ENCODE measurements at places on chromosomes 4 and X.

- no peak for DNase-seq
Observed at GRCh38 chrX:121103381-121103780, 56.0 kb downstream of the GLUD2 start.

DNA sequence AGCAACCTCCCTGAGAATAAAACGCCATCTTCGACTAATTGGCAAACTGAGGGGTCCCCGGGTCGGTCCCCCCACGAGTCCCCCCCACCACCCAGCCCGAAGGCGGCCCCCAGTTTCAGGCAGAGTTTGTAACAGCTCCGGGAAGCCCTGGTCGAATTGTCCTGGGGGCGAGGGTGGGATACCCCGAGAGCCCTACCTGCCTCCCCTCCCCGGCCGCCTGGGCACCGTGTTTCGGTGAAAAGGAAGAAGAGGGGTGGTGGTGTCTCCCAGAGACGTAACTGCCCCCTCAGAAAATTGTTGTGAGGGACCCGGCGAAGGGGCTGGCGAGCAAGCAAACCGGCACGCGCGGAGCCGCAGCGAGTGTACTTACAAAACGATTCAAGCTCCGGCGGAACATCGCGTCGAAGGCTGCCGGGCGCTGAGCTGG, 1.2 kb downstream of the ATP11C start:
- no peak for DNase-seq

DNA sequence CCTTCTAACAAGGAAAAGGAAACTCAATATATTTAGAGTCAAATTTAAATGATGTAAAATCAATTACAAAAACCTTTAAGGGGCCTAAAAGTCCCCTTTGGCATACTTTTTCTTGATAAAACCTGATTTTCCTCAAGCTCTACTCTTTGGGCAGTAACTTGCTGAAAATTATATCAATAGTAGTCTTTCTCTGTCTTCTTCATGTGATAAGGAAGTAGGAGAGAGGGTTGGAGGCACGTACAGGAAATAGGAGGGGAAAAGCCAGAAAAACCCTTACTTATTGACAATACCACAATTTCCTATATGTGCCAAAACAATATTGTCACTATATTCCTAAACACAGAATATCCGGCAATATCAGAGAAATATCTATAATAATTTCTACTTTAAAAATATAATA, 9.6 kb downstream of the RHOH start:
- no peak for DNase-seq

GRCh38 chr4:63524764-63525163, 884.5 kb downstream of the TECRL start:
- no peak for DNase-seq

DNA sequence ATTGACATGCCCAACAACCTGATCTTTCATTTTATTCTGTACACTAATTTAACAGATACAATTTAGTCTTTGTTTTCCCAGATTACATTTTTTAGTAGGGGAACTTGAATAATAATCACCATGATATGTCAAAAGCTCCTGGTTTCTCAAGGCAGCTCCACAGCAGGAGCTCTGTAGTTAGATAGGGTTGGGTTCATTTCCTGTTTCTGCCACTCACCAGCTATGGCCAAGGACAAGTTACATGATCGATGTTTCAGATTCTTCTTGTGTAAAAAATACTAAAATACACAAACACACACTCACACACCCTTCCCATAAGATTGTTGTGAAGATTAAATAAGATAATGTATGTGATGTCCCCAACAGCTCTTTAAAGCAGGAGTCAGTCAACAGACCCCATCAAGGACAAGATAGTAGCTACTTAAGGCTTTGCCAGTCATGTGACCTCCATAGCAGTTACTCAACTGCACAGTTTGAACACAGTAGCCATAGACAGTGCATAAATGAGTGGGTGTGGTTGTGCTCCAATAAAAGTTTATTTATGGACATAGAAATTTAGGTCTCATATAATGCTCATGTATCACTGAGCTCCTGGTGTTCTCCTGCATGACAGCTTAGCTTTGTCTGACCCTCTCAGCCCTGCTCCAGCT, 18.4 kb downstream of the GUCY1A1 start:
- no peak for DNase-seq

GRCh38 chr4:56683455-56683854, 2.4 kb upstream of the HOPX start:
- DNase-seq = no peak

- no peak for DNase-seq
Observed at GRCh38 chrX:8927701-8928100, 106.2 kb downstream of the FAM9B start.

- no peak for DNase-seq
Observed at GRCh38 chr4:122900314-122900713, 22.1 kb downstream of the NUDT6 start.

- DNase-seq = no peak
Observed at GRCh38 chr4:104591510-104591911, 96.8 kb upstream of the CXXC4 start.

DNA sequence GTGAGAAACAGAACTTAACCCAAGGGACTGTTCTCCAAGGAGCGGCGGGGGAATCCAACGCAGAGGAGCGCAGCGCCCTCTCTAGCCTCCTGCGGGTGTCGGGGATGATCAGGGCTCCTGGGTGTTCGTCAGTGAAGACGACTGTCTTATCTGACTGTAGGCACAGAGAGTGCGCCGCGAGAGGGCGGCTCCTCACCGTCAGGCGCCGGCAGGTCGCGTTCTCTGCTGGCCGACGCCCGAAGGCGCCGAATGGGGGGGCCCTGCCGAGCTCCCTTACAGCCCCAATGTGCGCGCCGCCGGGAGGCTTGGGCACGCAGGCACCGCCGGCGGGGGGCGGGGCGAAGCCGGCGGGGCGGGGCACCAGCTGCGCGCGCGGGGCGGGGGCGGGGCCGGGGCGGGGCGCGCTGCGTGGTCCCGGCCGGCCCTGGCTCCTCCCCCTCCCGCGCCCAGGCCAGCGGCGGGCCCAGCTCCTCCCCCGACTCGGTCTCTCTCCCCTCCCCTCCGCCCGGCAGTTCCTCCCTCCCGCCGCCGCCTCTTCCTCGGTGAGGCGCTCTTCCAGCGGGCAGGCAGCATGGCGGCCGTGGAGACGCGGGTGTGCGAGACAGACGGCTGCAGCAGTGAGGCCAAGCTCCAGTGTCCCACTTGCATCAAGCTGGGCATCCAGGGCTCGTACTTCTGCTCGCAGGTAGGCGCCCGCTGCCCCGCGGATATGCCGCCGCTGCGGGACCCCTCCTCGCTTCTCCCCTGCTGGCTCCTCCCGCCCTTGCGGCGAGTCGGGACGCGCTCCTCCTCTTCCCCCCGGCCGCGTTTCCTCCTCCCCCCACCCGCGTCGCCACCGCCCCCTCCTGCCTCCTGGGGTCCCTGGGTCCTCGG, at the start of gene METAP1:
Gene METAP1, plus strand, starts transcription at position 539 of the 873 bp plus-strand sequence. Its CDS starts 33 bp downstream, at position 572.
- DNase-seq = peak; percentile 98

- no peak for DNase-seq
Observed at GRCh38 chr4:139916041-139916440, 237.9 kb downstream of the MAML3 start.

DNA sequence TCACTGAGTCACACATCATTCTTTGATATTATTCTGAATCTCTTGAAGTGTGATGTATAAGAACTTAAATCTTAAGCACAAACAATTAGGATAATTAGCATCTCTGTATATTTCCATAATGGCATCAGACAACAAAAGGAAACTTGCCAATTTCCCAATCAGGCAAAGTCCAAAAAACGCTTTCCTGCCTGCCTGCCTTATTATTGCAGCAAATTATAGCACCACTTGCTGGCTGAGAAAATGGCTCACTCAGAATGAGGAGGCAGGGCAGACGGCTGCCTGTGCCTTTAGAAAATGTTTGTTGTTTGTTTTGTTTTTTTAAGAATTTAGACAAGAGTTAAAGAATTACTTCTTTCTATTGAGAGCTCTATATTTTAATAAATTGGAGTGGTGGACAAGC, 27.7 kb upstream of the NR3C2 start:
- no peak for DNase-seq

DNA sequence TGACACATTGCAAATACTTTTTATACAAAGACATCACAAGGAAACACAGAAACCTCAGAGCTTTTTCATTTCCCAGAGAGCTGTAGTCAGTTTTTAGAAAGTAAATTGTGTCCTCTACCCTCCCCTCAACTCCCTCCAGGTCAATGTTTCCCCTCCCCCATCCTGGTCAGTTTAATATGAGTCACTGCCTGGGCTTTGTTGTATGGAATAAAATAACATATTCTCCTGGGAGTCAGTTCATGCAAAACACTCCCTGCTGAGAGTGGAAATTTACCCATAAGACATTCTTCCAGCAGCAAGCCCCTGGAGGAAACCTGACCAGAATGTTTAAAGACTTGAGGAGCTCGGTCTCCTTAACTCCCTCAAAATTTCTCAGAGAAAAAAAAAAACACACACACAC, 270.1 kb upstream of the LDB2 start:
- DNase-seq = no peak

DNA sequence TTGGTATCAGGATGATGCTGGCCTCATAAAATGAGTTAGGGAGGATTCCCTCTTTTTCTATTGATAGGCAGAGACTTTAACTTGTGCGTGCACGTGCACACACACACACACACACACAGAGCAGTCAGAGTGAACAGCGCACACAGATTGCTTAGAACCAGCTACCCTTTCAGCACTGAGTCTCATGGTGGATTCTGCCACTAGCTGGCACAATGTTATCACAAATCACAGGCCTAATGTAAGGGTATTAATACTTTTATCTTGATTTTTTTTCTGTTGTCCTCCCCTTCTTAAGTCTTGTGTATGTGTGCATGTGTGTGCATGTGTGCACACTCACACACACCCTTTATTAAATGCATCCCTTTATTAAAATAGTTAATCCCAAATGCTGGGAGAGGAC, 53.2 kb downstream of the HADH start:
- DNase-seq = no peak

DNA sequence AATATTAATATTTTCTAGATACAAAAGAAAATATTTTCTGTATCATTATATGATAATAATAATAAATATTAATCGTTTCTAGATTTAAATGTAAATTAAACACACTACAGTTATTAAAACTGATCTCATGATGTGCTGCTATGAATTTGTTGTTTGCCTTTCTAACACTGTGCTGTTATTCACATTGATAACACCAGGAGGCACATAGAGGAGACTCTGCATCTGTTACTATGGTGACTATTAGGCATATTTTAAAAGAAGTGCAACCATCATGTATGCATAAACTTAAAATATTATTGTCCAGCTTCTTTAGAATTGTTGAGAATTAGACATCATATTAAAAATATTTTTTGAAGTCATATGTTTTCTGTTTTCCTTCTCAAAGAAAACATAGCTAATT, 11.8 kb upstream of the PDGFC start:
- peak; percentile 34 for DNase-seq

DNA sequence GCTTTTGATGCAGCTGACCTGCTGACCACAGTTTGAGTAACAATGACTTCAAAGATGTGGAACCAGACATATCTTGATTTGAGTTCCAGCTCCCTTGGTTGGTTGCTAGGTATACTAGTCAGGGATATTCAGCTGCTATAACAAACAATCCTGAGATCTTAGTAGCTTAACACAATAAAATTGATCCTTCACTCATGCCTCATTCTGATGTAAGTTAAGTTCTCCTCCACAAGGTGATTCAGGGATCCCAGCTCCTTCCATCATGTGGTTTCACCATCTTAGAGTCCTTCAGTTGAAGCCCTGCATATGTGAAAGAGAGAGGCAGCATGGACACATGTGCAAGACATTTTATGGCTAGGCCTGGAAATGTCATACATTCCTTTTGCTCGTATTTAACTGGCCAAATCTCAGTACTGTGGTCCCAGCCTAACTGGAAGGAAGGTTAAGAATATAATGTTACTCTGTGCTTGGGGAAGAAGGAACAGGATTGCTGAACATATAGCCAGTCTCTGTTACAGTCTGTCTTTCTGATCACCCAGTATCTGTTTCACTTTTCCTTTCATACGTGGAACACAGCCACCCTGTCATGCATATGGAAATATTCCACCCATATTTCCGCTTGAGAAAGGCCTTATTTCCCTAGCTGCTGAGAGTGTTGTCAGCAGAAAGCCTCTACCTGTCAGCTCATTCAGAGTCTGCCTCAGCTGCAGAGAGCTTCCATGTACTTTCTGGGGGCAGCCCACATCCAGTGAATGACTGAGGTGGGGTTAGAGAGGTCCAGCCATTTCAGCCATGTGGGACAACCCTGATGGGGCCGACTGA, 7.1 kb downstream of the SMIM9 start:
- no peak for DNase-seq

GRCh38 chrX:65688403-65688871, 21.0 kb downstream of the MSN start:
- no peak for DNase-seq

- DNase-seq = no peak
Observed at GRCh38 chr4:1978226-1978625, 30.5 kb downstream of the NELFA start.

GRCh38 chr4:42638321-42638720, 18.6 kb downstream of the ATP8A1 start:
- DNase-seq = no peak

- DNase-seq = no peak
Observed at GRCh38 chrX:100207331-100208024, 202.6 kb downstream of the PCDH19 start.

DNA sequence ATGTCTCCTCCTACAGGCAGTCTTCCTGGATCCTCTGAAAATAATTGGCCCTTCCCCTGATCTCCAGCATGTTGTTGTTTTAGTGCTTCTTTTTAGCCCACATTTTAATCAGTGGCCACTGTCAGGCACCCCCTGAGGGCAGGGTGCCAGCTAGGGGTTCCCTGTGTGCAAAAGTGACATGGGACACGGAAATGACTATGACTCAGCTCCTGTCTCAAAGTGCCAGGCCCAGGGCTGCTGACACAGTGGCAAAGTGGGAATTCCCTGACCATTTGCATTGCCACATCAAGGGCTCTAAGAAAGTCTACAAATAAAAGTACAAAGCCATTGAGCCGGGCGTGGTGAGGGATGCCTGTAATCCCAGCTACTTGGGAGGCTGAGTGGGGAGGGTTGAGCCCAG, 24.8 kb downstream of the HMX1 start:
- no peak for DNase-seq

DNA sequence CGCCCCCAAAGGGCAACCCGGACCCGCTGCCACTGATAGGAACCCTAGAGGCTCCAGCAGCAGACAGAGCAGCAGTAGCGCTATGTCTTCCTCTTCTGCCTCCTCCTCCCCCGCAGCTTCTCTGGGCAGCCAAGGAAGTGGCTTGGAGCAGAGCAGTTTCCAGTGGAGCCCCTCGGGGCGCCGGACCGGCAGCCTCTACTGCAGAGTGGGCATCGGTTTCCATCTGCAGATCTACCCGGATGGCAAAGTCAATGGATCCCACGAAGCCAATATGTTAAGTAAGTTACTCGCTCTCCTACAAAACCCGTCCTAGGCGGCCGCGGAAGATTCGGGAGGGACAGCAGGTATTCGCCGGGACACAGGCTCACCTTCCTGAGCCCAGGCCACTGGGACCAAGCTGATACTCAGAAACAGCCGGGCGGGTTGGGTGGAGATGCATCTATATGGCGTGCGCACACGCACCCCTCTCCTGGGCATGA, 477 bp downstream of the FGF5 start:
- no peak for DNase-seq

DNA sequence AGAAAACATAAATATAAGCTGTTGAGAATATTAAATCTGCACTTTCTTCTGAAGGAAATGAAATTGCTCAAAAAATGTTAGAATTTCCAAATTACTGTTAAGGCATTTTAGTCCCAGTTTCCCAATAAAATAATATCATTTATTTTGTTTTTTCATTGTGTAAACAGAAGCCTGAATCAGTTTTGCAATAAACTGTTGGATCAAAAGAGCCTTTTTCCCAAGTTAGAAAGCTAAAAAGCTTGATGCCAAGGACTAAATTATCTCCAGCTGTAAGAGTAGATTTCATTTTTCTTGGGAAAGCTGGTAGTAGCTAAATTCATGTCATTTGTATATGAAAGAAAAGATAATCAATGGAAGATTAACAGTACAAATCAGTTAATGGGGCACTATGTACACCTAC, 95.8 kb downstream of the RNF150 start:
- DNase-seq = no peak

Measured in common myeloid progenitor, CD34-positive (primary cell).